Cortex of kidney (tissue), 1 donor: ENCODE measurements at places on chromosomes 6 and 20.

- DNase-seq, result no peak
Measured at GRCh38 chr6:12483712-12484111, 193.6 kb downstream of the EDN1 start.

DNA sequence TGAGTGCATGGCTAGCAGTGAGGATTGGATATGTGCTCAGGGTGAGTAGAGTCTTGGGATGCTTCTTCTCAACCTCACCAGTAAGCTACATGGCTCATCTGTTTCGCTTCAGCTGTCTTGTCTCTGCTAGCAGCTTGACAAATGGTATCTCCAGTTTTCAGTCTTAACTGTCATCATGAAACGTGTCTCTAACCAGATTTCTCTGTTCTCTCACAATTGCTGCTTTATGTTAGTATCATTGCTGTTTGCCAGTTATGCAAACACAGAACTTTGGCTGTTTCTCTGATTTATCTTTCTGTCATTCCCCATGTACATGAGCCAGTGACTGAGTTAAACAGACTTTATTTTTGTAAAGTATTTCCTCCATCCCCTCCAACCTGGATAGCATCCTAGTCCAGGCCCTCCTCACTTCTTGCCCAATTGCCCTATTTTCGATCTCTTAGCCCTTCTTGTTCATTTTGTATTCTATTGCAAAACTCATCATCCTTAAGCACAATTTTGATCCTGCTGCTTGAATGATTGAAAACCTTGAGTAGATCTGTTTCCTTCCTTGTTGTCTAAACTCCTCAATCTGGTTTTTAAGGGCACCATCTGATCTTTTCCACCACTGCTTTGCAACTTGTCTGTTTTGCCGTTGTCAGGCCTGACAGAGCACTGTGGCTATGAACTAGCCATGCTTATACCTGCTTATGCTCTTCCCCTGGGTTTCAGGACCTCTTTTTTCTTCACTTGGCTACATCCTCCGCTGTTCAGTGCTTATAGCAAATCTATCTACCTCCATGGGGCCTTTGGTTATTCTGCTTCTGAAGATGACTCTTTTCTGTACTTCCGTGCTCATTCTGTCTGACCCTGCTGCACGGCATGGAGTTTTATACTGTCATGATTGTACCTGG is 37.7 kb upstream of the ADIG start:
- no peak for DNase-seq

- DNase-seq, result no peak
Measured at GRCh38 chr20:49877386-49877921, 37.9 kb downstream of the SPATA2 start.

DNA sequence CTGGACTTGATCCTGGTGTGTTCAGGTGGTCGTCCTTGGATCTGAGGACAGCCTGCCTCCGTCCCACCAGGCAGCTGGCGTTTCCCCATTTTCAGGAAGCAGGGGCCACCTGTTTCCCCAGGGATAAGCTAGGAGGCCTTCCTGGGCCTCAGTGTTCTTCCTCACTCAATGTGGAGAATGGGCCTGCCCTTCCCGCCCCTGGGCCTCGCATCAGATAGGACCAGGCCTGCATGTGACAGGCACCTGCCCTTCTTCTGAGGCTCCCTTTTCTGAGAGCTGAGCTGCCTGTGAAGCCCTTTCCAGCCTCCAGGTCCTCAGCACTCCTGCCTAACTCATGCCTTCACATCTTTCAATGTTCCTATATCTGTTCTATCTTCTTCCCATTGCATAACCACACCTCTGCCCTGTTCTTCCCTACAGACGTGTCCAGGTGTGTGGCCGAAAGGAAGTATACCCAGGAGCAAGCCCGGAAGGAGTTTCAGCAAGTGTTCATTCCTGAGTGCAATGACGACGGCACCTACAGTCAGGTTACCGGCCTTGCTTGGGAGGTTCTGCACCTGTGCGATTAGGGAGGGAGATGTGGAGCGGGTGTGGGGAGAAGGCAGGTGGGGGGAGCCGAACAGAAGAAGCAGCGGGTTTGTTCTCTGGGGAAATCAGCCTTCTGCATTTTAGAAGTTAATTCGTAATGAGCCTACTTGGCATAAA is 85.1 kb downstream of the SMOC2 start:
- no peak for DNase-seq

DNA sequence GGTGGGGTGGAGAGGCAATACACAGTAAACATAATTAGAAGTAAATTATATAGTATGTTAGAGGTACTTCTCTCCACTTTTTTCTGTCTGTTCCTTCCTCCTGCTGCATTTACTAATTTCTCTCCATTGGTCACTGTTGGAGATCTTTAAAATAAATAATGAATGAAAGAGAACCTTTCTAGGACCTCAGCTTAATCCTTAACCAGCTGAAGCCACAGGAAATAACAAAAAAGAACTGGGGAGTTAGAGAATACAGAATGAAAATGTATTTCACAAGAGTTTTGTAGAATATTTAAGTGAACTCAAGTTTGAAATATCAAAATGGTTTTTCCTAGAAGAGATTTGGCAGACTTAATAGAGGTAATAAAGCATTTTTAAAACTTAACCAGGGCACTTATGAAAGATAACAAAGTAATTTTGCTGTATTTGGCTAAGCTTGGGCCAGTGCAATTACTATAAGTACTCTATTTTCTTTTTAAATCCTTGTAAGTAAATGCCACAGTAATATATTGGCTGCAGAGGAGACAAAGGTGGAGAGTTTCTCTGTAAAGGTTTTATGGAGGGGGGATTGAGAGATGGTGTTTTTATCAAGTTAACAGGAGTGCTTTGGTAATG is 405.0 kb downstream of the CDKAL1 start:
- no peak for DNase-seq

DNA sequence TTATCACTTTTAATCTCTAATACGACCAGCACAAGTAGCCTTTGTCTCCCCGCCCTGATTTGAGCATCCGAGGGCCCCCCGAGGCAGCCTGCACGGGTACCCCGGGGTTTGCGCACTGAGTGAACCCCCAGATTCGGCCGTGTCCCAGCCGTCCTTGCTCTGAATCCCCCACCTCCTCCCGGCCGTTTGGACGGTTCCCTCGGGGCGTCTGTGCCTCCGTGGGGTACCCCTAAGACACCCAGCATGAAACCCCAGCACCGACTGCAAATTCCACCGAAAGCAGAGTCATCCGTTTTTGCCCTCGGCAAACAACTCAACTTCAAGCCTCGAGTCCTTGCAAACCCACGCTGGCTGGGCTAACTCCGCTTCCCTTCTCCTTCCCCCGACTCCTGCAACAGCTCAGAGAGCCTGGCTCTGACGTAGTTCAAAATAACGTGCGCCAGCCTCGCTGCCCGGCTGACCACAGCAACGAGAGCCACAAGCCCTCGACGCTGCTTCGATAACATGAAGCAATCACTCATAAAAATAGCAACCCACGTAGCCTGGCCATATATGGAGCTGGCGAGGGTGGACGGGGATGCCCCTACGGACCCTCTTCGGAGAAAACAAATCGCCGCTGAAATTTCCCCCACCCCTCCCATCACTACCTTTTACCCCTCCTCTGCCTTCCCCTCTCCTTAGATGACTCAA is 764 bp upstream of the SNAP25 start:
- no peak for DNase-seq

GRCh38 chr20:60244373-60245146 is 286.3 kb downstream of the CDH26 start:
- DNase-seq, result no peak

DNA sequence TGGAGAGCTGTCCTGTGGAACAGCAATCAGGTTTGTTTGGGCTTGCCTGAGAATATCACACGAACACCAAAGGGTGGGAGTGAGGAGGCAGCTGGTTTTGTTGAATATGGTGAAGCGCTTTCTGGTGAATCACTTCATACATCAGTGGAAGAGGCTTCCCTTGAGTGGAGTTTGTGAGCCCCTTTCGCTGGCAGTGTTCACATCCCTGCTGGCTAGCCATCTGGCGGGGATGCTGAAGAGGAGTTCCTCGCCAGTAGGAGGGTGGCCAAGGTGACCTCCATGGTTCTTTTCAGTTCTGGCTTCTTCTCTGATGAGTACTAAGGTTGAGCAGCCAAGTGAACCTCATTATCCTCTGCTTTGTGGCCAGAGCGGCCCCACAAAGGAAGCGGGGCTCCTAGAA is 37.7 kb upstream of the RNF8 start:
- no peak for DNase-seq

GRCh38 chr6:89050155-89050554 is 30.4 kb upstream of the PNRC1 start:
- DNase-seq, result no peak

DNA sequence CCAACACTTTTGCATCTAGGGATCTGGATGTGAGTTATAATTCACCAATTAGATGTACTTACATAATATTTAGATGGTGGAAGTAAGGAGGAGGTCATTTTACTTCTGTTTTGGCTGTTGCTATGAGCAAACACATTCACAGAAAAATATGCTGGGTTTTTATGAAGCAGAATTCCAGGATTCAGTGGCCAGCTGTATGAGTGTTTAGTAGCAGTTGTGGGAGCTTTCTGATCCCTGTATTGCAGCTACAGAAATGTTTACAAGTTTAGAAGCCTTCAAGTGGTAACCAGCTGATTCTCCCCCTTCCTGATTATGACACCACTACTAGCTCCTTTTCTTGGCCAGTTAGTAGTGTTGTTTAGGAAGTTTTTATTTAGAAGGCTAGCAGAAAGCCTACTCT is 177.0 kb downstream of the TENT5A start:
- DNase-seq, result no peak

GRCh38 chr6:119283214-119283613 is 66.3 kb downstream of the MAN1A1 start:
- no peak for DNase-seq

- no peak for DNase-seq
Measured at GRCh38 chr20:17969884-17970409, 1.1 kb downstream of the MGME1 start.
